ENCODE measurements at places on chromosomes 3 and 15.

DNA sequence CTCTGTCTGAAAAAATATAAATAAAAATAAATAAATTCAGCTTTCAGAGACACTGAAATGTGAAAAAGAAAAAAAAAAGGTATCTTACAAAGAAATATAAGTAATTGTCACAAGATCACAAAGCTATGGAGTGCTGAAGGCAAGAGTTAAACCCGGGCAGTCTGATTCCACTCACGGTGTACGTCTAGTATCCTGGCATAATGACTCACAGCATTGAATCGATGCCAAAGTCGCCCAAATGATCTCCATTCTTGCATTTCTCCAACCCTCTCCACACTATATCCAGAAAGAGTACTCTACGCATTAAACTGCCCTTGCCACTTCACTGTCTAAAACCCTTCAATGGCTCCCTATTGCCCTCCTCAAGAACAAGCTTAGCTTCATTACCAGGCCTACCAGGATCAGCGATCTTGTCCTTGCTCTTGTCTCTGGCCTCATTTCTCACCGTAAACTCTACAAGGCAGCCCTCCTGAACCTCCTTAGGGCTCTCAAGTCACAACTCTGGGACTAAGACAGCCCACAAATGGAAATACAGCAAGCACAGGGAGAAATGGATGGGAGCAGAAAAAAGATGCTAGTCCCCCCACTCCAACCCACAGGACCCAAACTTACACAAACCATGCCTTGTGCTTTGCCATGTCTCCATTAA, 7.7 kb downstream of the SUCLG2 start:
- DNase-seq = no peak

DNA sequence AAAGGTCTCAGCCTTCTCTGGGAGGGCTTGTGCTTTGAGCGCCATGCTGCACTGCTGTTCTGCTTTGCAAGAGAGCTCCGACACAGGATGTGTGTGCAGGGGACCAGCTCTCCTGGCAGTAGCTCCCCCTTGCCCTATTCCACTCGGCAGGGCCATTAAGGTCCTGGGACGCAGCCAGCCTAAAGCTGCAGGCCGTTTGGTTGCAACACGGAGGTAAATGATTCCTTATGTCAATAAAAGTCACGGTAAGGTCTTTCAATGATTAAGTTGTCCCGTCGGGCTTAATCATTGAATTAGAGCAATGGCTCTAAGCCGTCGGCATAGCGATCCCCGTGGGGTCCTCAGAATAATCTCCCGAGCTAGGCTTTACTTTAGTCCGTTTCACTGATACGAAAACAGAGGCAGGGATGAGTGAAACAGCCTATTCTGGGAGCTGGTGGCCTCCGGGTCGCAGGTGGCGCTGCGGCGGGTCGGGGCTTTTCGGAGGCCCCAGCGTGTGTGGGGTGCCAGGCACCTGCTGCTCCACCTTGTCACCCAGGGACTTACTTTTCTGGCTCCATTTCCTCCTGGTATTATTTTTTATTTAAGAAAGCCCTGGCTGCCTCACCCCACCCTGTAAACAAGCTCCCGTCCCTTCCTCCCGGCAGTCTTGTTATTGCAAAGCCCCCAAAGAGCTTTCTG, 525.2 kb downstream of the OCA2 start:
- peak; percentile 56 for DNase-seq

DNA sequence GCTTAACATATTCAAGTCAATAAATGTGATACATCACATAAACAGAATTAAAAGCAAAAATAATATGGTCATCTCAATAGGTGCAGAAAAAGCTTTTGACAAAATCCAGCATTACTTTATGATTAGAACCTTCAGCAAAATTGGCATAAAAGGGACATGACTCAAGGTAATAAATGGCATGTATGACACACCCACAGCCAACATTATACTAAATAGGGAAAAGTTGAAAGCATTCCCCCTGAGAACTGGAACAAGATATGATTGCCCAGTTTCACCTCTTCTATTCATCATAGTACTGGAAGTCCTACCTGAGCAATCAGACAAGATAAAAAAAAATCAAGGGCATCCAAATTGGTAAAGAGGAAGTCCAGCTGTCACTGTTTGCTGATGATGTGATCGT, 594.7 kb downstream of the DIPK2A start:
- DNase-seq = no peak

DNA sequence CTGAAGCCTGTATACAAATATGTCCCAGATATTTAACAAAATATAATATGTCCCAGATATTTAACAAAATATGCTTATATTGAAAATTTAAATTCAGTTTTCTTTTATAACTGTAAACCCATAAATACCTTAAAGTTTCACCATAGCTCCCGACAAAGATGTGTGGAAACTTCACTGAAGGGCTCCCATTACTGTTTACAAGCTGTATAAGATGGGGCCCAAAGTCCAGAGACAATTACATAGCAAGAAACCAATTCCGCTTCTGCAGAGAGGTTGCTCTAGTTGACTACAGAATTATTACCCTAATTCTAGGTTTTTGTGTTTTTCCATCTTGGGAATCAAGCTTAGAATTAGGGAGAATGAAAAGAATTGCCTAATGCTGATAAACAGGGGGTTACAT, 102.6 kb upstream of the EPHA6 start:
- no peak for DNase-seq

GRCh38 chr3:78507196-78507984, 1260.4 kb downstream of the ROBO1 start:
- peak; percentile 58 for DNase-seq

DNA sequence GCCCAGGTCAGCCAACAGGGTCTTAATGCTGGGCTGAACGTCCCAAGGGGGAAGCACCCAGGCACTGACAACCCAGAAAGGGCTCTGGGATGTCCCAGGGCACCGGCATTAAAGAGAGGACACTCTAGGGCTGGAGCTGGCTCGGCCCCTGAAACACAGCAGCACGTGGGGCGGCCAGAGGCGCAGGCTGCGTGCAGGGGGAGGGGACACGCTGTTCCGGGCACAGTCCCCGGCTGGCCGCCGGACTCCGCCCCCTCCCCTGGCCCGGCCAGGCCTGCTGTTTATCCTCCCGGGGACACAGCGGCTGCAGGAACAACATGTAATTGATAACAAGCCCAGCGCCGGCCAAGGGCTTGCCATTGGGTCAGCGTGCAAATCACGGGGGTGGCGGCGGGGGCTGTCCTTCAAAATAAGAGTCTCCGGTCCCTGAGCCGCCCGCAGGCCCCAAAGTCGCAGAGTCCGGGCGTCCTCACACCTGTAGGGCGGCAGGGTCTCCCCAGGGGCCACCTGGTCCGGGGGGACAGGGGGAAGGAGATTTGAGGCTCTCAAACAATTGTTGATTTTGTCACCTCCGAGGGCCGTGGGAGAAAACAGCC, 1.3 kb downstream of the KLF15 start:
- DNase-seq = peak; percentile 98

- no peak for DNase-seq
These were observed 47.6 kb downstream of the GAP43 start for GRCh38 chr3:115670911-115671310.

DNA sequence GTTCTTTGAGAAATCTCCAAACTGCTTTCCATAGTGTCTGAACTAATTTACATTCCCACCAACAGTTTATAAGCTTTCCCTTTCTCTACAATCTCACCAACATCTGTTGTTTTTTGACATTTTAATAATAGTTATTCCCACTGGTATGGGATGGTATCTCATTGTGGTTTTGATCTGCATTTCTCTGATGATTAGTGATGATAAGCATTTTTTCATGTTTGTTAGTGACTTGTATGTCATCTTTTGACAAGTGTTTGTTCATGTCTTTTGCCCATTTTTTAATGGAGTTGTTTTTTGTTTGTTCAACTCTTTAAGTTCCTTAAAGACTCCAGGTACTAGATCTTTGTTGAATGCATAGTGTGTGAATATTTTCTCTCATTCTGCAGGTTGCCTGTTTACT, 116.6 kb upstream of the TSC22D2 start:
- no peak for DNase-seq

DNA sequence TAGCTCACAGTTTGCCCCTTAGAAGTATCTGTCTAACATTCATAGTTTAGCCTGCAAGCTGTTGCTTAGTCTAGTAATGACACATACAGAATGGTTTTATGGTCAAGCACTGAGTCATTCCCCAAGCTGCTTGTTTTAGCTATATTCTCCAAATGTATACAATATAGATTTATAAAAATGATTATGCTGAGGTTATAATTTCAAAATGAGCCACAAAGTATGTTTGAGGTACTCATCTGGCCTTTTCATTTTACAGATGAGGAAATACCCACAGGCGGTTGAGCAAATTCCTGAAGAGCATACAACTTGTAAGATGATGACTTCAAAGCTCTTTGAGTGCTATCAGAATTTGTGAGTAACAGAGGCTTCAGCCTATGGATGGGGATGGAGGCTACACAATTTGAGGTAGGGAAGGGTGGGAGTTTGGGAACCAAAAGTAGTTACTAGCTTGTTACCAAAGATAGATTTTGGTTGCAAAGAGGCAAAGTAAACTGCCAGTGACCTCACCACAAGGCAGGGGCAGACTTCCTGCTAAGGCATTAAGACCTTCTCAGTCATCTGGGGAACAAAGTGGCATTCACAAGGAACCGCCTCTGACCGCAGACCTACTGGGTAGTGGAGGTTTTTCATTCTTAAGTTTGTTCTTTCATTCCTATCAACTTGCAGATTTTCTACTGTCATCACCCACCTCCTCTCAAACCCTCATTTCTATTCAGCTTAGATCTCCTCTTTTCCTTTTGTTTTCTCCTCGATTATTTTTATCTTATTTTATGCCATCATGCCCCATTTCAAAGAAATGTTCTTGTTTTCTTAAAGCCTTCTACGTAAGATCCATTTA, 257.2 kb upstream of the NECTIN3 start:
- DNase-seq = no peak

DNA sequence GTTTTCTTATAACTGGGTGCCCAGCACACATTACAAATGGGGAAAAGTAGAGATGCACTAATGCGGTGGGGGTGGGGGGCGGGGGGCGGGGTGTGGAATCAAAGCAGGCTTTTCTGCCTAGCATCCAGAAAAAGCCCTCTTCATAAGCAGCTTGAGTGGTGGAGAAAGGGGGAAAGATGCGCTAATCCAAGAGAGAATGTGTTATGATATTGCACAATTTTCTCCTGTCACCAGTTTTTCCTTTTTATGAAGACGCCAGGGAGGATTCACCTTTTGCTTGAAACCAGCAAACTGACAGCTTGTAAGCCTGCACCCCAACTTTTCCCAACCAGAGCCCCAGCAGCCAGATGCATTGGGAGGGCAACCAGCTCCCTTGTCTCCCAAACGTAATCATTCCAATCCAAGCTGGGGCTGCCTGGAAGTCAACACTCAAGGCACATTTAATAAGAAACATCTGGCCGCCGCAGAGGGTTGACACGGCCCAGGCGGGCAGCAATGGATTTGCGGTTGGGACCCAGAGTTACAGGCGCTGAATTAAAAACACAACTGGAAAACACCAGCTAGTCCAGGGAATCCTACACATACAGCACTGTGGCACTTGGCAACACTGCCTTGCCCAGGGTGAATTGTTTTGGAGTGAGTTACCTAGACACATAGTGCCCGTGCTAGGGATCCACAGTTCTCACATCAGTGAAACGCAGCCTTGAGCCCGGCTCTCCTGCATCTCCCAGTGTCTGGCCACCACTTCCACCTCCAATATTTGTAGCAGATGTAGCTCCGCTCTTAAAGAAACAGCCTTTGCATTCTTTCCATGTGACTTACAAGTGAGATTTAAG, 218.5 kb upstream of the PRICKLE2 start:
- no peak for DNase-seq

DNA sequence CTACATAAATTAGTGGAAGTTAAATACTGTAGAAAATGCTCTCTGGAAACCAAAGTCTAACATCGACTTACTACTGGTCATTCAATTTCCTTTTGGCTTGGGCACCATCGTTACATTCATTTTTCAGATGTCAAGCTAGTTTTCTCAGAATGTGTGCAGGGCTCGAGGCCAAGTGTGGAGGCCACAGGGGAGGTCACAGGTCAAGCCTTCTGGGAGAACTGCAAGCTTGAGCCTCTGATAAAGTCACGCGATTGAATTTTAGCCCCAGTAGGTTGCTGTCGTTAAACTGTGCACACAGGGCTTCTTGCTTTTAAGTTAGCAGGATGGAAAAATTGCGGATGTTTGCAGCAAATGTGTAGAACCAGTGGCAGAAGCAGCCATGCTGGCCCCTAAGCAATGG, 182.2 kb downstream of the APBA2 start:
- DNase-seq = no peak

- no peak for DNase-seq
These were observed 79.8 kb downstream of the NECTIN3 start for GRCh38 chr3:111151438-111151837.

GRCh38 chr3:193822492-193823212, 229.6 kb downstream of the OPA1 start:
- no peak for DNase-seq

GRCh38 chr3:69255928-69256327, 130.0 kb downstream of the FRMD4B start:
- peak; percentile 72 for DNase-seq

- no peak for DNase-seq
These were observed 5.3 kb upstream of the BCL6 start for GRCh38 chr3:187750513-187751123.

GRCh38 chr15:66951531-66952320, 113.7 kb upstream of the SMAD3 start:
- DNase-seq = no peak

GRCh38 chr15:59537403-59537802, 74.2 kb upstream of the GCNT3 start:
- no peak for DNase-seq

GRCh38 chr3:101850246-101851051, 1.1 kb downstream of the NFKBIZ start:
- no peak for DNase-seq

- peak; percentile 84 for DNase-seq
These were observed 57.1 kb downstream of the ADAMTS17 start for GRCh38 chr15:100284701-100285100.

DNA sequence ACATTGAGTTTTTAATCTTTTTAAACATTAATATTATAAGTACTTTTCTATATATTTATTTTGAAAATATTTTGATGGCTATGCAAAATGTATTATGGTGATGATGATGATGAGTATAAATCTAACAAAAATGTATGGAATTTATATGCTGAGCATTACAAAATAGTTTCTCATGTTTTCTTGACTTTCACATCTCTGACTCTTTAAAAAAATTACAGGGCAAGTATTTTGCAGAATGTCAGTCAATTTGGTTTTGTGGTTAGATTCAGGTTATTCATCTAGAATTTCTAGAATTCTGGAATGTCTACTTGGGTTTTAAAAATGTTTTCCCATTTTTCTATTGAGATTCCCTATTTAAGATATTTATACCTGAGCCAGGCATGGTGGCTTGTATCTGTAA, 41.7 kb upstream of the ANP32A start:
- DNase-seq = no peak

DNA sequence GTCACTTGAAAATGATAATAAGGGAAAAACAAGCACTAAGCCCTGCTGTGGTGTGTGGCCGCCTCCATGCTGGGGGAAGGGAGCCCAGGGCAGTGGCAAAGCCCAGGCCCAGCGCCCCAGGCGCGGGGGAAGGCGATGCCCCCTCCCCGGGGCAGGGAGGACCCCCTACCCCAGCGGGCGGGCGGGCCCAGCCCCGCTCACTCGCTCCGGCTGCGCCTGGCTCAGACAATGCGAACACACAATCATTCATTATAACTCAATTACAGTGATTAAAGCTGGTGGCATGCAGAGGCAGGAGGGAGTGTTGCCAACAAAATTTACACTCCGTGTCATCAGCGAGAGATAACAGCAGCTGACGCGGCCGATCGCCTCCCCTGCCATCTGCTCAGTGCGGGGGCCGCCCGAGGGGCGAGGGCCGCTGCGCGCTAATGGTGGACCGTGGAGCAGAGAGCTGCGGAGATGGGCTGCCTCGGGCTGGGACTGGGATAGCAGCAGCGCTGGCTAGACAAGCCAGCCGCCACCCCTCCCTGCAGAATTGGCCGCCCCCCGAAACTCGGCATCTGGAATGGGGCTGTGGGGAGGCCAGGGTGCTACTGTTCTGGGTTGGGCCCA, 64.1 kb downstream of the TLE3 start:
- DNase-seq = no peak

Data from right lobe of liver (tissue), 6 donors.